ENCODE measurements at places on chromosomes 2 and 18.
A peak's percentile ranks its signal among the peaks of the same experiment; 100 is the strongest.

DNA sequence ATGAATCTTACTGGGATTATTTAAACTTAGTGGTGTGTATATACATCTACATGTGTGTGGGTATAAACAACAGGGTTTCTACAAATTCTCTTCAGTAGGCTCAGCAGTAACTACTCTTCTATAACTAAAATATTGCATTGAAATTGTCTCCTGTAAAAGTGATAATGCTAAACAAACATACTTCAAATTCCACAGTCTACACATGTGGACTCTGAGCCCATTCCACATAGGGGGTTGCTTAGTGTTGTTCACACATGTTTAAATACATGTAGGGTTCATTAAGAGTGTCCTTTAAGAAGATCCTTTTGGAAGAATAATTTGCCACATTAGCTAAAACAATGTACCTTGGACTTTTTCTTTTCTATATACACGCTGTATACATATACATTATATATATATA is 152.8 kb upstream of the VRK2 start:
- DNase-seq: no peak

DNA sequence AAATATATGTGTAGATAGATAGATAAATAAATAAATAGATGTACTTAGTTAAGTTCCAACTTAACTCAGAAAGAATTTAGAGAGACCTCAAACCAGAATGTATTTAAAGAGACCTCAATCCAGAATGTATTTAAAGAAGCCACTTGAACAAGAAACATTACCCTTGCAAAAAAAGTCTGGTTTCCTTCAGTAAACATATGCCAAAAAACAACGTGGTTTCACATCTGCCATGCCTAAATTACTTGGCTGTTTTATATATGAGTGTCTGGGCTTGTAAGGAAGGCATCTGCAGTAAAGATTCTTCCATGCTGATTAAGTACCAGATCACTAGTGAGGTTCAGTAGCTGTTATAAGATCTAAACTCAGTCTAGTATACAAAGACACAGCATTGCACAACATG is 29.1 kb upstream of the RPE start:
- DNase-seq: no peak

- peak; percentile 69 for DNase-seq
These were observed 89.4 kb upstream of the MAP2 start for GRCh38 chr2:209334188-209335017.

DNA sequence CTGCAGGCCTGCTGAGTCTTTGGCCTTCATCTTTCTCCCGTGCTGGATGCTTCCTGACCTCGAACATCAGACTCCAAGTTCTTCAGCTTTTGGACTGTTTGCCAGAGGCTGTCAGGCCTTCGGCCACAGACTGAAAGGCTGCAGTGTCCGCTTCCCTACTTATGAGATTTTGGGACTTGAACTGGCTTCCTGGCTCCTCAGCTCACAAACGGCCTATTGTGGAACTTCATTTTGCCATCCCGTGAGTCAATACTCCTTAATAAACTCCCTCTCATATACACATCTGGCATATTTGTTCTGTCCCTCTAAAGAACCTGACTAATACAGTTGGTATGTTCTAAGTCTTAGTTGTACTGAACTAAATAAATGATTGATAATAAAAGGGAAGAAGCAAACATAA is 702.8 kb upstream of the LINC00305 start:
- DNase-seq: no peak

GRCh38 chr18:57234346-57234745 is 87.5 kb downstream of the BOD1L2 start:
- no peak for DNase-seq

GRCh38 chr2:159013103-159013502 is 44.7 kb downstream of the TANC1 start:
- DNase-seq: no peak

GRCh38 chr2:18501729-18502128 is 58.7 kb downstream of the RDH14 start:
- DNase-seq: no peak

- DNase-seq: no peak
These were observed 14.9 kb downstream of the PPP3R1 start for GRCh38 chr2:68237404-68237803.

Data from RPMI8226 (cell line).